GM23248 (cell line): ENCODE measurements at places on chromosomes 7 and 10. TPM values are rescaled to one million over a fixed set of nuclear protein-coding genes. Genes with fewer than 3 reads are reported as not detected.

PTPRZ1 gene
- polyA plus RNA-seq = not detected in 2 replicates

SCRN1 gene
- 57.6 and 58.8 TPM in 2 replicates for polyA plus RNA-seq

SPDYE1 gene
- 0.28 and 0.60 TPM in 2 replicates for polyA plus RNA-seq

VAX1 gene
- not detected in 2 replicates for polyA plus RNA-seq

ZNF25 gene
- polyA plus RNA-seq = 11.2 and 11.8 TPM in 2 replicates

POU6F2 gene
- polyA plus RNA-seq = not detected in 2 replicates

MTERF1 gene
- polyA plus RNA-seq = 9.2 and 9.7 TPM in 2 replicates

UCN3 gene
- not detected in 2 replicates for polyA plus RNA-seq

OR13A1 gene
- polyA plus RNA-seq = not detected in 2 replicates

PNLIPRP2 gene
- not detected in 2 replicates for polyA plus RNA-seq

WNT8B gene
- not detected in 2 replicates for polyA plus RNA-seq

HOXA10 gene
- 27.1 and 28.0 TPM in 2 replicates for polyA plus RNA-seq

DEPP1 gene
- polyA plus RNA-seq = 10.2 and 13.8 TPM in 2 replicates

MEOX2 gene
- not detected in 2 replicates for polyA plus RNA-seq

CYP3A4 gene
- polyA plus RNA-seq = not detected in 2 replicates

CFTR gene
- not detected in 2 replicates for polyA plus RNA-seq

GALNT11 gene
- 38.2 and 42.0 TPM in 2 replicates for polyA plus RNA-seq

LIPN gene
- polyA plus RNA-seq = not detected in 2 replicates

KEL gene
- polyA plus RNA-seq = not detected in 2 replicates

GPR85 gene
- polyA plus RNA-seq = 1.3 and 1.8 TPM in 2 replicates

WDR86 gene
- polyA plus RNA-seq = not detected in 2 replicates

BICC1 gene
- 95.8 and 97.0 TPM in 2 replicates for polyA plus RNA-seq

TAS2R3 gene
- not detected in 2 replicates for polyA plus RNA-seq

C10orf67 gene
- 0.76 and 1.1 TPM in 2 replicates for polyA plus RNA-seq

CFAP70 gene
- 0.61 and 0.65 TPM in 2 replicates for polyA plus RNA-seq

PFKP gene
- 133 TPM in 2 replicates for polyA plus RNA-seq

TRIL gene
- polyA plus RNA-seq = 0.08 TPM in 2 replicates

TNS3 gene
- 17.2 and 18.6 TPM in 2 replicates for polyA plus RNA-seq

PSMC2 gene
- 173 and 187 TPM in 2 replicates for polyA plus RNA-seq

CPN1 gene
- polyA plus RNA-seq = not detected in 2 replicates
